K562 (cell line): ENCODE measurements at places on chromosomes 11 and 22. TPM values are rescaled to one million over a fixed set of nuclear protein-coding genes. Genes with fewer than 3 reads are reported as not detected.

- H3K4me3 ChIP-seq, result no peak overlapping the region
- no peaks in the 10 kb centered on the region for H3K4me1 ChIP-seq
- no peaks in the 10 kb centered on the region for H3K27me3 ChIP-seq
- no peak for DNase-seq
- H3K36me3 ChIP-seq, result no peaks in the 10 kb centered on the region
These were observed 249.1 kb downstream of the FAT3 start for GRCh38 chr11:92473736-92474135.

The EFEMP2 gene
- 1.6 and 2.6 TPM in 2 replicates for total RNA-seq

The OR52N4 gene
- total RNA-seq, result not detected in 2 replicates

The PGA4 gene
- not detected in 2 replicates for total RNA-seq
